Cortex of kidney (tissue), 1 donor: ENCODE measurements at places on chromosomes 16 and 17.

DNA sequence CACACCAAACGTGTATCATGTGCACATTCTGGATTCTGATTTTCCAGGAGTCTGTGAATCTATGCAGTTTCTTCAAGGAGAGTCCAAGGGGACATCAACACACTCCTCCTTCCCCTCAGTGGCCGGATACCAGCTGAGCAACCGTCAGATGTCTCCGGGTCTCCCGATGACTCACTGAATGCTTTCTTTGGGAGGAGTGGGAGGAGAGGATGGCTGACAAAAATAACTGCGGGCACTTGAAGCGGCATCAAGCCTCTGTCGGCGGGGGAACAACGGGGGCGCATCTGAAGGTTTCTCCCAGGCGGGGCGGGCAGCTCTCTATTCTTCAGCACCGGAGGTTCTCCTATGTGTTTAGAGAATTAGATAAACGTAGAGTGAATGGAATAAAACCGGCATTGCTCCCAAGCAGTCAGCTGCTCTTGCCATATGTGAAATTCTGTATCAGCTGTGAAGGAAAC lies 24.6 kb upstream of the LRRC75A start:
- no peak for DNase-seq

DNA sequence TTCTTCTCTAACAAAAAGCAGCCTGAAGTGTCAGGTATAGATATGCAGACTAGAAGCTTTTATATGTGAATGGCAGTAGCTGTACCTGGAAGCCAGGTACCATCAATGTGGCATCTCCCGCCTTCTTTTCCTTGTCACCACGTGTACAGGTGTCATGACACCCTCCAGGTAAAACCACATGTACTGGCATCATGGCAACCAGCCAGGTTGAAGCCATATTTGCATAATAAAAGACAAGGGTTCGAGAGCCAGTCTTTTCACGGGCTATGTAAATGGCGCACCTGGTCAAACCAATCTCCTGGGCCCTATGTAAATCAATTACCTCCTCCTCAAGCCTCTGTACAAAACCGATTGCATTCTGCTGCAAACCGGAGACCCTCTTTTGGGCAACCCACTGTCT lies 541.3 kb downstream of the CDH11 start:
- no peak for DNase-seq

- DNase-seq: no peak
Measured at GRCh38 chr17:50222922-50223321, 21.5 kb upstream of the COL1A1 start.

- no peak for DNase-seq
Measured at GRCh38 chr16:80375513-80375912, 165.3 kb upstream of the DYNLRB2 start.

DNA sequence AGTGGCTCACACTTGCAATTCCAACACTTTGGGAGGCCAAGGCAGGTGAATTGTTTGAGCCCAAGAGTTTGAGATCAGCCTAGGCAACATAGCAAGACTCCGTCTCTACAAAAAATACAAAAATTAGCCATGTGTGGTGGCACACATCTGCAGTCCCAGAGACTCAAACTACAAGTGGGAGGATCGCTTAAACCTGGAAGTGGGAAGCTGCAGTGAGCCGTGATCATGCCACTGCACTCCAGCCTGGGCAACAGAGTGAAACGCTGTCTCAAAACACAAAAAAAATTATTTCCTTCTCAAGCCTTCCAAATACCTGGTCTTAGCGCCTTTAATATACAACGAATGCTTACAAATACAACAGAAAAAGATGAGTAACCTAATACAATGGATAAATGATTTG lies 19.7 kb upstream of the CBX2 start:
- DNase-seq: no peak

DNA sequence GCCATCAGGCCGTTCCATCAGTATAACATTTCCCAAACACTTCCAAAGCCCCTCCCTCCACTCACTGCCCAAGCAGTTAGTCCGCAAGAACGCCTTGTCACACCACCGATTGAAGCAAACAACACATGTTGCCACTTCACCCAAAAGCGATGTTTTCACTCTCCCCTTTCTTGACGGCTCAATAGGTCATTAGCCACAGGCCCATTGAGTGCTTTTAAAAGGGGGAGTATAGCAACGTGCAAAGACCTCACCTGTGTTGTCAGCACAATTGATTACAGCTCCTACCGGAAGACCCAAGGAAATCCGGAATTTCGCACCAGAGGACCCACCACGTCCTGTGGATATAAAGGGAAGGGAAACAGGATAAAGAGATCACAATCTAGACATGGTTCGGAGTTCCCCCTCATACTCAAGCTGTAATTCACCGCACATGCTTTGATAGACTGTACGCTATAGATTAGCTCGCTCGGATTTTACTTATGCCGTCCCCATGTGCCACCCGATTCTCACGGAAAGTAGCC lies 690 bp downstream of the RPL23 start:
- DNase-seq: no peak

- DNase-seq: no peak
Measured at GRCh38 chr17:59391021-59391420, 59.6 kb downstream of the YPEL2 start.

GRCh38 chr17:11326492-11326891 lies 85.5 kb downstream of the SHISA6 start:
- DNase-seq: no peak

GRCh38 chr17:64261417-64262145 lies 1.5 kb downstream of the TEX2 start:
- DNase-seq: no peak

- DNase-seq: no peak
Measured at GRCh38 chr17:34370997-34371395, 8.0 kb upstream of the CCL1 start.

- DNase-seq: no peak
Measured at GRCh38 chr17:29613352-29613837, 9.3 kb downstream of the CORO6 start.

- DNase-seq: no peak
Measured at GRCh38 chr16:78458588-78458987, 359.1 kb downstream of the WWOX start.

- DNase-seq: no peak
Measured at GRCh38 chr17:46264456-46265198, 30.3 kb upstream of the LRRC37A start.

DNA sequence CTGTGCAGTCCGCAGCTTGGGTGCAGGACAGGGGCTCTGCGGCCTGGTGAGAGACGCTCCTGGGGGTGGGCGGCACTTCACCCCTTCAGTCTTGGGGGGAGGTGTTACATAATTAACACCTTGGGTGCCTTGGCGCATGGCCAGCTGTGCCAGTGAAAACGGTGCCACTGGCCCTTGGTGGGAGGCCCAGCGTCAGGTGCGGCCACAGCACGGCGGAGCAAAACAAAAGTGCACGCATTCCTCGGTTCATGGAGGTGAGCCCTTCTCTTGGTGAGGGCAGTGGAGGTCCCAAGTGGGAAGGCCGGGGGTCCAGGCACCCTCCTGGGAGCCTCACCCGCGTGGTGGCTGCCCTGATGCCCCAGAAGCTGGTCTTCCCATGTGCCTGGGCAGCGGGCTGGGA lies 89.8 kb downstream of the ENGASE start:
- DNase-seq: no peak

- no peak for DNase-seq
Measured at GRCh38 chr16:10323528-10323869, 62.4 kb upstream of the ATF7IP2 start.

GRCh38 chr16:726438-727290 lies at the start of the genes CCDC78 and HAGHL:
CCDC78 (minus strand) TSS chr16:726443; CDS start chr16:726367, 76 bp downstream.
HAGHL (plus strand) TSS chr16:727106; CDS start chr16:727510, 404 bp downstream.
- DNase-seq: no peak

GRCh38 chr16:21283521-21284289 lies 5.6 kb upstream of the CRYM start:
- no peak for DNase-seq

DNA sequence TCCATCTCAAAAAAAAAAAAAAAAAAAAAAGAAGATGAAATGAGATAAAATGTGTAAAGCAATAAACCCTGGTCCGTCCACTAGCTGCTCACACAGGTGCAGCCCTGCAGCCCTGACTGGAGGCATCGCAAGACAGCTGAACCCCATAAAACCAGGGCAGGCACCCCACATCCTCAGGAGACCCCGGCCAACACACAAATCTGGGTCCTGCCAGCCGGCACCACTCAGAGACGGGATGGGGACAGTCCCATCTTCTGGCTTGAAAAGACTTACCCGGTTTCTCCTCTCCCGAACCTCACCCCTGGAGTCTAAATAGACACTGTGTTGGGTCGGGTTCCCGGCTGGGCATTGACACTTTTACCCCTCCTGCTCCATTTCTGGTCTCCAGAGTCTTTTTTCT lies 52.7 kb upstream of the TNRC6C start:
- DNase-seq: no peak

- no peak for DNase-seq
Measured at GRCh38 chr17:41986634-41987033, 20.0 kb downstream of the CNP start.

DNA sequence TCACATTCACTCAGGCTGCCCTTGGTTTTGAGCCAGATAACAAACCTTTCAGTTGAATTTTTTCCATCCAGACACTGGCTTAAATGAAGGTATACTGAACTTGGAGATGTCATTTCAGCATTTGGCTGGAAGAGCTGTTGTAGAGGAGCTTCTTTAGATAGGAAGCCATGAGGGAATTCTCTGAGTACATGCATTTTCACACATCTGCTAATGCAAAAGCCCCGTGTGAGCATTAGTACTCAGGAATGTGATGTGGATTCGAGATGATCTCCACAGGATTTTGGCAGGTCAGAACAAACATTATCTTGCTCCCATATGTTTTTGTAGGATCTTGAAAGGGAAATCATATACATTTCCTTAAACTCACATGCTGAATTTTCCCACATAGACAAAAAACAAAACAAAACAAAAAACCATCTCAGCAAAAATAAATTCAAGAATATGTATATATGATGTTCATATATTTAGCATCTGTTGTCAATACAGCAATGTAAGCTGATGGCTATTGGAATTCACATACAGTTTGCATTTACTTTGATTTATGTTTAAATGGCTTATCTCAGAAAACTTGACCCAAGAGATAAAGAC lies 277.2 kb upstream of the TBX2 start:
- no peak for DNase-seq

DNA sequence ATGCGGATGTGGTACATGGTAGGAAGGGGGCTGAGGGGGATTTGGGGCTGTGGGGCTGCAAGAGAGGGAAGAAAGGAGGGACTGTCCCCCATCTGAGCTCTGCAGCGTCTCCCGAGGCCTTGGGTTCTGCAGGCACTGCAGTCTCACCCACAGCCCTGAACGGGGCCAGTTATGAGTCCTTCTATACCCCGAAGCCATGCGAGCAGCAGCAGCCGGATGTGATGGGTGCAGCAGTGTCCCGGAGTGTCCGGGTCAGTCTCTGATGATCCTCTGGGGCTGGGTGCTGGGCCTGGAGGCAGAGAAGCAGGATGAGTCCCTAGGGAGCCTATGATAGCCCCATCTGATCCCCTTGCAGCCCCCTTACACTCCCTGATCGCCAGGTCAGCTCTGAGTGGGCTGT lies 41.5 kb downstream of the CPNE2 start:
- DNase-seq: no peak

DNA sequence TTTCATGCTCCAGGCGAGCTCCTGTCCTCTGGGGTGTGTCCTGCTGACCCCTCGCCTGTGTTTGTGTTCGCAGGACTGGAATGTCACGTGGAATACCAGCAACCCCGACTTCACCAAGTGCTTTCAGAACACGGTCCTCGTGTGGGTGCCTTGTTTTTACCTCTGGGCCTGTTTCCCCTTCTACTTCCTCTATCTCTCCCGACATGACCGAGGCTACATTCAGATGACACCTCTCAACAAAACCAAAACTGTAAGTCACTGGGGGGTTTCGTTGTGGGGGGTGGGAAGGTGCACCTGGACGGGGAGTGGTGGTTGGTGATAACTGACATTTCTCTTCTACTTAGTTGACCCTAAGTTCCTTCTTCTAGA lies 58.3 kb downstream of the ABCC1 start:
- no peak for DNase-seq

GRCh38 chr16:79593074-79593531 lies 7.4 kb downstream of the MAF start:
- no peak for DNase-seq

DNA sequence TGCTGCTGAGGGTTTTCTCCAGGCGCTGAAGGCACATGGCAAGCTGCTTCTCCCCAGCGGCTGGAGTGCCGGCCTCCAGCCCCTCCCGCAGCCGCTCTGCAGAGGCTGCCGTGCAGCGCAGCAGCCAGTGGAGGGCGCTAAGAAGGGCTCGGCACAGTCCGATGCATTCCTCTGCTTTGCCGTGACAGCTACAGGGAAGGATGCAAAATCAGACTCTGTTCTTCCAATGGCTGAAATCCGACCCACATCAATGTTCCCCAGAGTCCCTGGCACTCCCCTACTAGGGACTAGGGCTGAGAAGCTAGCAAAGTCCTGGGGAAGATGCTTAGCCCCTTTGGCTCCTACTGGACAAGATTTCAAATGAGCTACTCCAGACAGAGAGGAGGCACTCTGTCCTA lies 19.0 kb downstream of the MED24 start:
- DNase-seq: no peak

- no peak for DNase-seq
Measured at GRCh38 chr17:21295036-21295952, 10.8 kb downstream of the MAP2K3 start.

- DNase-seq: no peak
Measured at GRCh38 chr17:35587074-35587961, at the start of gene AP2B1. AP2B1 (plus strand) TSS chr17:35587322; CDS start chr17:35594031, 6,709 bp downstream.

DNA sequence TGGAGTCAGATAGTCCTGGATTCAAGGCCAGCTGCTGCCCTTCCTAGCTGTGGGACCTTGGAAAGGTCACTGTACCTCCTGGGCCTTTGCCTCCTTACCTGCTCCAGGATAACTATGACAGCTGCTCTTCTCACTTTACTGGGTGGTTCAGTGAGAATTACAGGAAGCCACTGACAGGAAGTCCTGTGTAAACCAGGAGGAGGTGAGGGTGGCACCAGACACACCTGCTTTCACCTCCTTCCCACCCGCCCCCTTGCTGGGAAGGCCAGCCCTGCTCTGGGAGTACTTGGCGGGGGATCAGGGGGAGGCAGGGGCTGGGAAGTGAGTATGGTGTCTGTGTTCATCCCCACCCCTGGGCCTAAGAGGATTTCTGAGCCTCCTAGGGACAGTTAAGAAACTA lies 42.6 kb downstream of the CPNE2 start:
- no peak for DNase-seq

DNA sequence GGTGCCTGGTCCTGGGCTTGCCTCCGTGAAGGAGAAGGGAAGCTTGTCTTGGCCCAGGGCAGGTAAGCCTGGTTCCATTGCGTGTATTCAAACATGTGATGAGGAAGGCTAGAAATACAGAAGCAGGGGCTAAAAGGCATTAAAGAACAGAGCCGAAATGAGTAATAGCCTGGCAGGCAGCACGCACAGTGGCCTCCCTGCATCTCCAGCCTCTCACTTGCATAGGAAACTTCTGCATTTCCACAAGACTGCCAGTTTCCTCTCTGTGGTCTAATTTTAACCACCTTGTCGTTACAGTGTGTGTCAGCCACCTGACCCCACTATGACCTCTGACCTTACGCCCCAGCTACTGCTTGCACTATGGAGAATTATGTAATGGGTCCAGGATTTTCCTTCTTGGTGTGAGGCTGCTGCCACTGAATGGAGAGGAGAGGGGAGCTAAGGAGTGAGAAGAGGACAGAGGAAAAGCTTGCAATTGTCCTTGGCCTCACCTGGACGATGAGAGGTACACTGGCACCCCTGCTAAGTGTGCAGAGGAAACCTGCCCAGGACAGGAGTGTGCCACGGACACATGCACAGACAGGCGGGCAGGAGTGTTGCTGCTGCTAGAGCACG lies 32.8 kb downstream of the HIC1 start:
- DNase-seq: no peak

- no peak for DNase-seq
Measured at GRCh38 chr17:41683441-41684007, 5.2 kb upstream of the EIF1 start.
